DMS 273 treated with DMSO at 0.1 percent for 48 hours (cell line): ENCODE measurements at places on chromosomes 2 and 18.
A peak's percentile ranks its signal among the peaks of the same experiment; 100 is the strongest.

- DNase-seq, result no peak
These were observed 32.6 kb upstream of the CABLES1 start for GRCh38 chr18:23102493-23103261.

GRCh38 chr2:46072101-46072820, 224.9 kb upstream of the EPAS1 start:
- no peak for DNase-seq

DNA sequence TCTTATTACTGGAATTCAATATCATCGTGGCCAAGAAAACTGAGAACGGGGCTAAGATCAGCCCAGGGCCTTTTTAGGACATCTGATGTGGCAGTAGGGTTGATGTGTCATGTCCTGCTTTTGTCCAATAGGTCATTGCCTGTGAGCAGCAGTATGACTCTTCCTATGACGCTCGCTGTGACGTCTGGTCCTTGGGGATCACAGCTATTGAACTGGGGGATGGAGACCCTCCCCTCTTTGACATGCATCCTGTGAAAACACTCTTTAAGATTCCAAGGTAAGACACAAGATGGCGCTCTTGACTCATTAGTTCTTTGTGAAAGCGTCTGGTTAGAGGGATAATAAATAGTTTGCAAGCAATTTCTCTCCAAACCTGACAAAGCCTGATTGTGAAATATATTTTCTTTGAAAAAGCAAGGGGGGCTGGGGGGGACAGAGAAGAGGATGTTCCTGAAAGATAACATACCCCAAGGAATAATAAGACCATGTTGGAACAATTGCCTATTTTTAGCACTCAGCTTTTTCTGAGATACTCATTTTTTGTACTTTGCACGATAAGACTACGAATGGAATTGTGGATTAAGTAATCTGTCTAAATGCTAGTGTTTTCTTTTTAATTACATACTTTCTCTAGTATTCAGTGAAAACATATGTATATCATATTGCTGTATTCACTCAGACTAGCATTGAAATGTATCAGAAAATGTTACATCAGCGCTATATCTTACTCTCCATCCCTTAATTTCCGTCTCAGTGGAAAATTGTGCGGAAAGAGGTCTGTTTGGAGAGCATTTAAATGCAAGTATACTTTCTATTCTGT, 58.1 kb downstream of the MYO3B start:
- peak; percentile 10 for DNase-seq

GRCh38 chr2:207746131-207746530, 23.6 kb downstream of the FZD5 start:
- peak; percentile 13 for DNase-seq

DNA sequence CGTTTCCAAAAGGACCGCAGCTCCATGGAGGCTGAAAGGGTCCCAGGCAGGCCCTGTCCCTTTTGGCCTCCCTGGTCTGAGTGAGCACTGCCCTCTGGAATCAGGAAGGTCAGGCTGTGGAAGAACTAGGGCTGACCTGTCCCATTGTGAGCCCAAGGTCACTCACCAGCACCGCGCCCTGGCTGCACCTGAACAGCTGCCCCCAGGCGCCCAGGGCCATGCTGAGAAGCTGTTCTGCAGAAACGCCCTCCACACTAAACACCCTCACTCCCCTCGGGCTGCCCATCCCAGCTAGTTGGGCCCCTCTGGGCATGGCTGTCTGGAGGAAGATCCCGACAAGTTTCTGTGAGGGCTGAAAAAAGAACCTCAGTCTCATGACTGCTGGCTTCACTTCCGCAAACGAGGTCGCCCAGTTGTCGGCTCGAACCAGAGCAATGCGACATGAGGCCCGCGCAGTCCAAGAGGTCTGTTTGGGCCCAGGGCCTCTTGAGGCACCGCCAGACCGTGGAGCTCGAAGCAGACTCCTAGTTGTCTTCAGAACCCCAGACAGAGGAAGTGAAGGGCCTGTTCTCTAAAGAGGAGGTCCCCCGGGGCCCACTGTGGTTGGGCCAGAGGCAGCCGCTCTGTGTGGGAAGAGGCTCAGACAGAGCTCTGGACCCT, 64.4 kb downstream of the INPP5D start:
- no peak for DNase-seq

- no peak for DNase-seq
These were observed 328.1 kb upstream of the PKDCC start for GRCh38 chr2:41719756-41720155.

GRCh38 chr2:36536776-36537175, 61.2 kb downstream of the FEZ2 start:
- DNase-seq, result no peak

- no peak for DNase-seq
These were observed 16.5 kb downstream of the SCG2 start for GRCh38 chr2:223585666-223586065.

- DNase-seq, result no peak
These were observed 204.1 kb downstream of the GLI2 start for GRCh38 chr2:120939595-120940318.

- DNase-seq, result no peak
These were observed 781.4 kb upstream of the GYPC start for GRCh38 chr2:125874564-125874963.

- no peak for DNase-seq
These were observed 34.5 kb upstream of the SIX3 start for GRCh38 chr2:44906972-44907371.

DNA sequence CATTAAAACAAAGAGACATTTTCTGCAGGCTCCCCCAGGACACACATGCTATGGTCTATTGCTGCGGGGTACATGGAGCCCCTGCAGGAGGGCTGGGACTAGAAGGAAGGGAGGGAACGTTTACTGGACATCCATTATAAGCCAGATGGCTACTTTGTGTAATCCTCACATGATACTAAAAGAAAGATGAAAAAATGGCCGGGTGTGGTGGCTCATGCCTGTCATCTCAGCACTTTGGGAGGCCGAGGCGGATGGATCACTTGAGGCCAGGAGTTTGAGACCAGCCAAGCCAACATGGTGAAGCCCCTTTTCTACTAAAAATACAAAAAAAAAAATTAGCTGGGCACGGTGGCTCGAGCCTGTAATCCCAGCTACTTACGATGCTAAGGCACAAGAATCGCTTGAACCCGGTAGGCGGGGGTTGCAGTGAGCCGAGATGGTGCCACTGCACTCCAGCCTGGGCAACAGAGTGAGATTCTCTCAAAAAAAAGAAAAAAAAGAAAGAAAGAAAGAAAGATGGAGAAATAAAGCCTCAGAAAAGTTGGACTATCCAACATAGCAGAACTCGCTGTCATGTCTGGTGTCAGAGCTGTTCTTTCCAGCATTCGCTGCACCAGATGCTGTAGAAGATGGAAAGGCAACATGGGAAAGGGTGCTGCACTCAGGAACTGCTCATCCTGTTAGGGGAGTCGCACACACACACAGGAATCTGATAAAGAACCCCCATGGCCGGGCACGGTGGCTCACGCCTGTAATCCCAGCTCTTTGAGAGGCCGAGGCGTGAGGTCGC, 7.8 kb upstream of the MYCN start:
- no peak for DNase-seq

GRCh38 chr2:234974501-234975385, 22.9 kb downstream of the SH3BP4 start:
- DNase-seq, result no peak

- DNase-seq, result no peak
These were observed 12.3 kb downstream of the ARL6IP6 start for GRCh38 chr2:152730591-152731333.

DNA sequence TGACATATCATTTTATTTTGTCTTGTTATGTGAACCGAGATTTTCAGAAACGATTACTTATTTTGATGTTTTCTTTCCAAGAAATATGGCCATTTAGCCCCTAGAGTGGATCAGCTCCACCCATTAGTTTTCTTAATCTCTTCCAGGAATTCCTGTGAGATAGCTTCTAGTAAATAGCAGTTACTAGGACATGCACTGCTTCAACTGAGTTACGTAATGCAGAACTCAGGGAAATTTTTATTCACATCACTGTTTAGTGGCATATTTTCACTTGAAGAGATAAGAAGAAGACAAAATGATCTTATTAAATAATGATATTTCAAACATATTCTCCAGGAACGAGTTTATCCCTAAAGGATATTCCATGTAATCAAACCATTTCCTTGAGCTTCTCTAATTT, 573.5 kb upstream of the CNTNAP5 start:
- DNase-seq, result no peak

DNA sequence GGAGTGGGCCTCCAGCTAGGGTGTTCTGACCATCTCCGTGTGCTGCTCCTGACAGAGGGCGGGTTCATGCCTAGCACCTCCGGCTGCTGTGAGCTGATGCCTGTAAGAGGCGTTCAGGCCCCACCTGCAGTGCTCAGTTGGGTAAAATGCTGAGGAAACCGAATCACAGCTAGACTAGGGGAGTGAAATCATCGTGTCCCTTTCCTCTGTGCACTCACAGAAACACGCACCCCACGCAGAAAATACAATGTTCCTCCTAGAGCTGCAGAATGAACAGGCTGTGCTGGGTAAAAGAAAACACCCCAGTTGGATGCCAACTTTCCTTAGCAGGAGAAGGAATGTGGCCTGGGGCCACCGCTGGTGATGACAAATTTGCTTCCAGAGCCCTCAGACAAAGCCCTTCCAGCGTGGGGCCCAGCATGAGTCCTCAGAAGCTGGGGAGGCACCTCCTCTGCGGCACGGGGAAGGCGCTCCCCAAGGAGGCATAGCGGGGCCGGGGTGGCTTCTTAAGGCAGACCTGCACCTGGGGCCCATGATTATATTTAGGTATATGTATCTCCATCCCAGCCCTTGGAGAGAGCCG, 16.3 kb upstream of the ARHGEF4 start:
- DNase-seq, result no peak

DNA sequence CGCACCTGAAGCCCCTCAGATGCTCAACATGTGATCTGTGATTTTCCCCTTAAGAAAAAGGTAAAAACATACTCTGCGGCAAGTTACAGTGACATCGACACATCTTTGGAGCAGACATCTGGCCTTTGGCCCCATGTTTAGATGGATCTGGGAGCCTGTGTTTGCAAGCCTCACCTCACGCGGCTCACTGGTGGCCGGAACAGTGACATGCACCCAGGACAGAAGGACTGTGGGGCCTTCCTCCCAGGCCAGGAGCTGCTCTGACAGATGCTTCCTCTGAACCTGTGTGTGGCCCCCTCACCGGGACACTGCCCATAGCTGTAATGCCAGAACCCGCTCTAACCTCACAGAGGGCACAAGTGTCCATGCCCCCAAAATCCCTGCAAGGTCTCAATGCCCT, 13.1 kb downstream of the PASK start:
- DNase-seq, result no peak

DNA sequence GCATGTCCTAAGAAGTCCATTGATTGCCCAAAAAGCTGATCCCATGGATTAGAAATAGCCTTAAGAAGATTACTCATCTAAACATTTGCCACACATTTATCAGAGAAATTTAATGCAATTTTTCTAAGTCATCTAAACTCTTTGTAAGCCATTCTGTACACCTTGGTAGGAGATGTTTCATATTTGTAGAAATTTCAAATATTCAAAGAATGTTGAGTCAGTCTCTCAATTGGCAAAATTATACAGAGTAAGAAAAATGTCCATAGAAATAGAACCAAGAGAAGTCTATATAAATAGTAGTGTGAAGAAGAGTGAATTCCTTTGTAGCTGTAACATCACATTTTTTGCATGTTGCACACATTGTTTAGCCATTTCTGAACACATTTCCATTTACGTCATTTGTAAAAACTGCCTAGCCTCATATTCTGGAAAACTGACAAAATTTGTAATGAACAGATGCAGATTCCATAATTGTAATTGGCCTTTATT, 128.6 kb downstream of the MSTN start:
- DNase-seq, result no peak

GRCh38 chr2:170121689-170122088, 56.3 kb upstream of the MYO3B start:
- DNase-seq, result no peak

DNA sequence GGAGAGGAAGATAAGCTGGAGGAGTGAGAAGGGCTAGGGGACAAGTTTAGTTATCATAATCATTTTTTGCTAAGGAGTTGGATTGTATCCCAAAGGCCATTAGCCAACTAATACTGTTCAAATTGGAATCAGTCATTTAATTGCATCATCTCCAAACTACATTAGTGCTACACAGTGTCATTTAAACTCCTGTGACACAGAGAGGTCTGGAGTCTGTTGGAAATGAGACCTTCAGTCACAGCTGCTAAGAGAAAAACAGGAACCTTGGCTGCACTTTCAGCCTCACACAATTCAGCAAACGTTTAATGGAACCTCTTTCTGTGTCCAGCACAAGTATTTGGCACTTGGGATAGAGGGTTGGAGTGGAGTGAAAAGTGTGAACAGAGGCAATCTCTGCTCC, 175.5 kb upstream of the MGAT5 start:
- no peak for DNase-seq

DNA sequence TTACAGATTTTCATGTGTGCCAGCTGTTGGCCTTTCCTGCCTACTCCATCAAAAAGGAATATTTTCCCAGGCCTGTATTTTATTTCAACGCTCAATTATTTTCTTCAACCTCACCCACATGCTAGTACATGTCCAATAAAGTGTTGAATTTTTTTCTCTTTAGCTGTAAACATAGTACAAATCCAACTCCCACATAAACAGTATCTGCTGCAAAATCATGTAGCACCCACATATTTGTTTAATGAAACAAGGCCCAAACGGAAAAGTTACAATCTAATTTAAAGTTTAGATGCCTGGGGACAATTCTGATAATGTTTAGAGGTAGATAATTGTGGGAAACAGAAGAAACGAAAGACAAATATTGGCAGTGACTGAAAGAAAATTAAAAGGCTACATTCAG, 275.4 kb upstream of the ACVR2A start:
- DNase-seq, result no peak

DNA sequence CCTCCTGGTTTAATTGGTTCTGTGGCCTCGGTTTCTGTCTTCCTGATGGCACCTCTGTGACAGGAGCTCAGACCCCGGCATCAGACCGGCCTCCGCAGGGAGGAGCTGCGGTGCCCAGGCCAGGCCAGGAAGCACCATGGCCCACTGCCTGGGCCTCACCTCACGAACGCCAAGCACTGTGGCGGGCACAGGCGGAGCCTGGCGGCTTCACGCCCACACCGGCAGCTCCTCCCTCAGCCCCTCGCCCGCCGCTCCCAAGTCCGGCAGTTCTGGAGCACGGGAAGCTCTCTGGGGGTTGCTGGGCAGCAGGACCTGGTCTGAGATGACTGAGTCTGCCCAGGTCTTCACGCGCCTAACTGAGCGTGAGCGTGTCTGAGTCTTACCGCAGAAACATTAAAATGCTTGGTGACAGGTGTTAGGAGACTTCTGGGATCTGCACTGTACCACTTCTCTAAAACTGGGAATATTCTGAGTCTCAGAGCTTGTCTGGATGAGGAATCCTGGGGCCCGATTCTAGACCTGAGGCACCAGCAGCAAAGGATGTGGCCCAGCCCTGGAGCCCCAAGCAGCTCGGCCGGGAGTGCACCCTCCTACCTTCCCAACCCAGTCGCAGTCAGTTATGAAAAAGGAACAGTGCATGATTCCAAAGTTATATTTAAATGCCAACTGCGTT, 21.9 kb downstream of the RTP5 start:
- DNase-seq, result no peak

- DNase-seq, result no peak
These were observed 64.4 kb downstream of the SFXN5 start for GRCh38 chr2:73006969-73007710.

GRCh38 chr2:149926149-149926548, 338.6 kb upstream of the MMADHC start:
- no peak for DNase-seq
